Tibial nerve (tissue), 4 donors: ENCODE measurements at places on chromosomes 1 and 21.

DNA sequence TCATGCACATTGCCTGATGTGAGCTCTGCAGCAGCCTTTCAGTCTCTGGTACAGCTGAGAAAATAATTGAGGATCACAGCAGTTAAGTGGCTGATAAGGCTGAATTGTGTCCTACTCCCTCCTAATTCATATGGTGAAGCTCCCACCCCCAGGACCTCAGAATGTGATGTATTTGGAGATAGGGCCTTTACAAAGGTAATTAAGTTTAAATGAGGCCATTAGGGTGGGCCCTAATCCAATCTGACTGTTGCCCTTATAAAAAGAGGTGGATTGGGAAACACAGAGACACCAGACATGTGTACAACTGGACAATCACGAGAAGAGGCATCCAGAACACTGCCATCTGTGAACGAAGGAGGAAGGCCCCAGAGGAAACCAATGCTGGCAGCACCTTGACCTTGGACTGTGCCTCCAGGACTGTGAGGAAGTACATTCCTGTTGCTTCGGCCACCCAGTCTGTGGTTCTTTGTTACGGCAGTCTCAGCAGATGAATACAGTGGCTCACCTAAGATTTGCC is 148.1 kb downstream of the TRABD2B start:
- DNase-seq: no peak

GRCh38 chr1:51729824-51730301 is 113.0 kb downstream of the OSBPL9 start:
- DNase-seq: no peak

DNA sequence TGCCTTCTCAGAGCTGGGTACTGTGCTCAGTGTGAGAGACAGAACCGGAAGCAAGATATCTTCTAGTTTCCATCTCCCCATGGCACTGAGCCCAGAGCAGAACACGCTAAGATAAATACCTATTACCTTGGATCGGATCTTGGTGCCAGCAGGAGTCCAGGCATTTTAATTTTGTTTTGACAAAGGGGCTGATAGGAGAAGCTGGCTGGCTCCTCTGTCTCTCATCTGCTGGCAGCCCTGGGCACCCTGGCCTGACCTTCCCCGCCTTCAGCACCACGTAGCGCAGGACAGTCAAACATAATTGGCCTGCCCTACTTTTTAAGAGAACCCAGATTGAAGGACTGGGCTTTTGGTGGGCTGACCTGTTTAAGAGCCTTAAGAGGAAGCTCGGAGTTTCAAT is 160.7 kb upstream of the KLHDC7A start:
- no peak for DNase-seq

GRCh38 chr1:49298304-49298703 is 521.6 kb upstream of the BEND5 start:
- no peak for DNase-seq

DNA sequence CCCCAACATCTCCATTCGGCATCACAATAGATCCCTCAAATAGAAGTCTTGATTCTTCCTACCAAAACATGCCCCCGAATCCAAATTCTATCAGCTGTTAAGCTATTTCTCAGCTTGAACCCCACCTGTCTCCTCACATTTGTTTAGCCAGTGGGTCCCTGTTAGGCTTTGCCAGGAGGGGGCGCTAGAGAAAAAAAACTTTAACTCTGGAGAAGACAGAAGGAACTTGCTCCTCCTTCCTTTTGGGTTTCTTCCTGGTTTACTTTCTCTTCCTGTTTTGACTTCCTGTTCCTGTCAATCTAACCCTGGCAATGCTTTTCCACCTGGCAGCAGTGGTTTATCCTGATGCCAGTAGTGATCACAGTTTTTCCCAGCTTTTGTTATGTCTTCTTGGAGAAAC is 95.6 kb upstream of the KCNK1 start:
- DNase-seq: no peak

- peak; percentile 56 for DNase-seq
These were observed 120.2 kb downstream of the ETS2 start for GRCh38 chr21:38925923-38926322.

DNA sequence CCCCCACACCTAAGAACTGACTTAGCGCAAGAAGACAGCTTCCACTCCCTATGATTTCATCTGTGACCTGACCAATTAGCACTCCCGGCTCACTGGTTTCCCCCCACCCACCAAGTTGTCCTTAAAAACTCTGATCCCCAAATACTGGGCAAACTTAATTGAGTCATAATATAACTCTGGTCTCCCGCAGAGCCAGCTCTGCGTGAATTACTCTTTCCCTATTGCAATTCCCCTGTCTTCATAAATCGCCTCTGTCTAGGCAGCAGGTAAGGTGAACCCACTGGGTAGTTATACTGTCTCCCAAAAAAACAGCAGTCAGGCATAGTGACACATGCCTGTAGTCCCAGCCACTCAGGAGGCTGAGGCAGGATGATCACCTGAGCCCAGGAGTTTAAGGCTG is 36.9 kb downstream of the ZBTB8OS start:
- DNase-seq: no peak

GRCh38 chr1:192973202-192973601 is 86.0 kb downstream of the UCHL5 start:
- DNase-seq: no peak

- DNase-seq: no peak
These were observed 6.4 kb downstream of the TGFB2 start for GRCh38 chr1:218351391-218352074.

DNA sequence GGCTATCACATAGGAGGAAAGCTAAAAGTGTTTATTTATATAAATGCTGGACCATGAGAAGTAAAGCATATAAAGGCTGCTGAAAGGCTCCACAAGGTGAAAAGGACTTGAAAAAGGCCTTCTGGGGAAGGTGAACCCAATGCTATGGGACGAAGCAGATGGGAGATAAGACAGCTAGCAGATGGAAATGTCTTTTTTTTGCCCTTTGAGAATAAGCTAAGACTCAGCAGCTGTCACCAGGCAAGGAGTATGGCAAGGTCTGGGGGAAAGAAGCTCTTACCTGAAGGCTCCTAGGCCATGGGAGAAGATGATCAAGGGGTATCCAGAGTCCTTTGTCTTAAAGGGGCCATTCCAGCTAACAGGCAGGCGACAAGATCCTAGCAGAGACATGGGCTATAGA is 9.9 kb downstream of the PAFAH2 start:
- DNase-seq: no peak

- DNase-seq: no peak
These were observed 18.7 kb upstream of the CLDN8 start for GRCh38 chr21:30234643-30235042.

GRCh38 chr1:43880604-43881003 is 53.0 kb upstream of the ARTN start:
- DNase-seq: no peak

DNA sequence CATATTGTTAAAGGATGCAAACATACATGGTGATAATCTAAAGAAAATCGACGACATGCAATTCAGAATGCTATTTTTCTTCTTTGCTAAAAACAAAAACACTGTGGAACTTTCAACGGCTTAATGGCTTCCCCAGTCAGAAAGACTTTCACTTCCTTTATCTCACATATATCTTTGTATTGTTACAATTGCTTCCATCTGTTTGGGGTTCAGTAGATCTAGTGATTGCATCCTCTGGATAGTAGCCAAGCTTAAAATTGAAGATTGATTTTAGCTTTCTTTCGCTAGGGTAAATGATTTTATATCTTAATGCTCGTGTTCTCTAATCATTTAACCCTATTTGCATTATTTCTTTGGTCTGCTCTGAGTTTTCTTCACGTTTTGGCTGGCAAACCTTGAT is 31.8 kb upstream of the ADAMTS1 start:
- no peak for DNase-seq

DNA sequence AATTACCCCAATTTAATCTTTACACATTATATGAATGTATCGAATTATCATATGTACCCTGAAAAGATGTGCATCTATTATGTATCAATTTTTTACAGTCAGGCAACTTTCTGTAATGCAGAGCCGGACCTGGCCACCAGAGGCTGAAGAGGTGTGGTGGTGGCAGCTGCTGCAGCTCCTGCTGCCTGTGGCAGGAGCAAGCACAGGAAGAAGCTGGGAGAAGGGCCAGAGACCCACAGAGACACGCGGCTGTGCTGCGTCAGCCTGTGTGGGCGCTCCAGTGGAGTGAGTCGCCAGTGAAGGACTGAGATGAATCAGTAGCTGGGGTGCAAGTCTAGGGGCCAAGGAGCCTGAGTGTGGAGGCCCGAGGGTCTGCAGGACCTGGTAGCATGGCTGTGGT is 74.3 kb upstream of the COG2 start:
- no peak for DNase-seq

DNA sequence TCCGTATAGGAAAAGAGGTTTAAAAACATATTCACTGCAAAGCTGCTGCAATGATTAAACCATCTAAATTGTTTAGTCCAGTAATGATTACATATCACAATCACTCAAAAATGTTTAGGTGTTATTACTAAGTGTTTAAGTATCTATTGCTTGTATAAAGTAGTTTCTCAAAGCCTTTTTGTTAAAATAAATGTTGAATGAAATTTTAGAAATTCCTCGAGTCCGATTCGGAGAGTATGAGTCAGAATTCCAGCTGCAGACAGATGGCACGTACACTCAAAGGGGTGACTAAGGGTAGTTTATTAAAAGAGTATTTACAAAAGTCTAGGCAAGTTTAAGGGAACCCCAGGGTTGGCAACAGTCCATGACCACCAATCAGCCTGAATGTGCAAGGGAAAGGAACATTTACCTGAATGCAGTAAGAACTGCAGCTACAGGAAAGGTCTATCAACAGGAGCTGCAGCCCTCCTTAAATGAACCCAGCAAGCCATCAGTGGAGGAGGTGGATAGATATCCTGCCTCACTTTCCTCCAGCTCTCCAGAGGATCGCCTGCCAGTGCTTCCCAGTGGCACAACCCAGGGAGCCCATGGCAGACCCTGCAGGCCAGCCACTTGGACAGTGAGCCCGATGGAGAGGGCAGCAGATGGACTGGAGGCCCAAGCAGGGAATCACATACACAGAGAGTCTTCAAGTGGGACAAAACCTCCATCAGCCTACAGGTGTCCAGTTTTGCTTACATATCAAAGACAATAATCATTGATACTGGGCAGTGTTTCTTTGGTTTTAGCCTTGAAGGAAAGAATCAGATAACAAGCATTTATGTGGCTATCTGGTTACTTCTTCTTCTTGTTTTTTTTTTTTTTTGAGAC is 92.1 kb upstream of the SLC44A3 start:
- peak; percentile 13 for DNase-seq

DNA sequence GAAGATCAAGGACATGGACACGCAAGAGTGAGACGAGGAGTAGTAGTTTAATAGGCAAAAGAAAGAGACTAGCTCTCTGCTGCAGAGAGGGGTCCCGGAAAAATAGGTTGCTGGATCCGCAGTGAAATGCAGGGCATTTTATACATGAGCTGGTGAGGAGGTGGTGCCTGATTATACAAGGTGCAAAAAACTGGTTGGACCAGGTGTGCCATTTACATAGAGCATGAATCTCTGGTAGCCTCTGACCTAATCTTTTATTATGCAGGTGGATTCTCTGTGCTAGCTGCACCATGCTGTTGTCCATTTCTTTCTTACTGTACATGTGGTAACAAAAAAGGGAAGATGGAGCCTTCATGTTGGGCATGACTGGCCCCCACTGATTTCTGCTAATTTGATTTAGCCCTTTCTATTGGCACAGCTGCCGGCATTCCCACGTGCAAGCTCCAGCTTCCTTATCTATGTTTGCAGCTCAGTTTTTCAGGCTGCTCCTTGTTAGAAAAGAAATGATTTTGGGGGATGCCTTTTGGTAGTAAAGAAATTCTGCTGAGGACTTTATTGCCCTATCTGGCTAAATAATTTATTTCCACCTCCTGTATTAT is 548.1 kb downstream of the BRINP3 start:
- no peak for DNase-seq

DNA sequence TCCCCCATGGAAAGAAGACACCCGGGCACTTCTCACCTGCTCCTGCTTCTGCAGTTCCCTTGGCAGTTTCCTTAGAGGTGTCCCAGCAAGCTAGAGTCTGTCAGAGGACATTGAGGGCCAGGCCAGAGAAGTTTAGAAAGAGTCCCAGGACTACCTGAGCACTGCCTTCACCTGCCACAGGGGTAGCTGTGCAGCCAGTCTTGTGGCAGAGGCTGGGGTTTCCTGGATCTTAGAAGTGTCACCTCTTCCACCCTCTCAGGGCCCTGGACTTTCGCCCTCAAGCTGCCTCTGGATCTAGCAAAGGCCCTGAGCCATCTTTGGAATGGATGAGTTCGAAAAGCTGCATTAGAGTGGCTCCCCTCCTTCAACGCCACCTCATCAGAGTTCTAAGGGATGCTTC is 34.9 kb upstream of the BTG2 start:
- no peak for DNase-seq

DNA sequence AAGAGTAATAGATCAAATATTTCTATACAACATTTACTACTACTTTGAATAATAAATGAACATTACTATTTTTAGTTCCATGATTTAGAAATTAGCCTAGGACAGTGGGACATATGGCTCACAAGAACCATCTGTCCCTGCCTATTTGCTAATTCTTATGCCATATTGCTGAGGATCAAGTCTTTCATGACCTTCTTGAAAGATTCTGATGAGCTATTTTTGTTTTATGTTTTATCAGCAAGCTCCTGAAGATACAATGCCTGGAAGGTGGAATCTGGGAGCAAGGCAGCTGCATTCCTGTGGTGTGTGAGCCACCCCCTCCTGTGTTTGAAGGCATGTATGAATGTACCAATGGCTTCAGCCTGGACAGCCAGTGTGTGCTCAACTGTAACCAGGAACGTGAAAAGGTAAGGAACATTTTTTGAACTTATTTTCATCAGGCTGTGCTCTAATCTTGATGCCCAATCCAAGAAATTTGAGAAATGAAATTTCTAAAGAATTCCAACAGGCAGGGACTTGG is 326.7 kb downstream of the PAPPA2 start:
- no peak for DNase-seq

DNA sequence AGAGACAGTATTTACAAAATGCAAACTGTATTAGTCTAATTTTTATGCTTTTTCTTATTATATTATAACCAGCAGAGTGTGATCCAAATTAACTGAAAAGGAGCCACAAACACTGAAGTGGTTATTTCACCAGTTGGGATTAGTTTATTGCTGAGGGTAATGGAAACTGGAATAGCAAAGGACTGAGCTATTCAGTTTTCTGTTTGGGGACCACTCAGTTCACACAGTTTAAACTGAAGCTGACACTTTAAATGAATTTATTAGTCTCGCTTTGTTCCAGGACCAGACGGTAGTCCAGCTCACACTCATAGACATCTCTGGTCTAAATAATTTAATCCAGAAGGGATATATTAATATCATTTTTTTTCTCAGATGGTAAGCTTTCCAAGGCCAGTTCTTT is 410.7 kb downstream of the LTN1 start:
- DNase-seq: no peak

- no peak for DNase-seq
These were observed 161.7 kb downstream of the TGFBR3 start for GRCh38 chr1:91724231-91724630.

- no peak for DNase-seq
These were observed 10.5 kb upstream of the ARF1 start for GRCh38 chr1:228071839-228072657.
